Activated T-helper 1 cell treated with anti-CD3 and anti-CD28 coated beads, Interleukin-2, amount 50 U/mL, for 16 hours (primary cell): ENCODE measurements at places on chromosomes 5 and 9.

DNA sequence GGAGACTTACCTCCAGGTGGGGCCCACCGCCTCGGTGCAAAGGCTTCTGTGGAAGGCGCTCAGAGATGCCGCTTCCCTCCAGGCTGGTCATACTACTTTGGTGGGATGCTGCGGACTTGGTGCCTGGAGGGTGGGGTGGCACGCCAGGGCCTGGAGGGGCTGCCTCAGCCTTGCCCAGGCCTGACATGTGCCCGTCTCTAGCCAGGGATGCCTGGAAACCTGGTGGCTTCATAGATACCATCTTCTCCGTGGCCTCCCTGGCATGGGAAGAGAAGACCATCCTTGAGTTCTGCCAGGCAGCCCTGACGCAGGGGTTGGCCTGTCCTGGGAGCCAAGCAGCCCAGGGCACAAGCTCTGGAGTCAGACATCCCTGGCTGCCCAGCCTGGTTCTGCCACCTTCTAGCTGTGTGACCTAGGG is 28.3 kb downstream of the ORM2 start:
- DNase-seq = no peak

GRCh38 chr9:131138676-131139075 is 13.3 kb downstream of the NUP214 start:
- no peak for DNase-seq

DNA sequence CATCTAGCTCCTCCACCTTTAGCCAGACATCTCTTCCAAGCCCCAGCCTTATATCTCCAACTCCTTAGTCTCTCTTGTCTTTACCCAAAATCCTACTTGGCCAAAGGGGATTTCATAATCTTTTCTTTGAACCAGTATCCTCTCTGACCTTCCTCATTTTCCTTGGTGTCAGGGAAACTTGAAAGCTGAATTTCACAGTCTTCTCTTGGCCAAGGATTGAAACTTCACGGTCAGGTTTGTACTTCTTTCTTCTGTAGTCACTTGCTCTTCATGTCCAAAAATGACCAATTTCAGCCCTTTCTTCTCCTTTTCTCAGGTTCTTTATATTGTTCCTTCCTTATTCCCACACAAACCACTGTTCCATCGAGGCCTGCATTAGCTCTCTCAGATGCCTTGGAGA is 473.7 kb upstream of the KLF4 start:
- DNase-seq = no peak

DNA sequence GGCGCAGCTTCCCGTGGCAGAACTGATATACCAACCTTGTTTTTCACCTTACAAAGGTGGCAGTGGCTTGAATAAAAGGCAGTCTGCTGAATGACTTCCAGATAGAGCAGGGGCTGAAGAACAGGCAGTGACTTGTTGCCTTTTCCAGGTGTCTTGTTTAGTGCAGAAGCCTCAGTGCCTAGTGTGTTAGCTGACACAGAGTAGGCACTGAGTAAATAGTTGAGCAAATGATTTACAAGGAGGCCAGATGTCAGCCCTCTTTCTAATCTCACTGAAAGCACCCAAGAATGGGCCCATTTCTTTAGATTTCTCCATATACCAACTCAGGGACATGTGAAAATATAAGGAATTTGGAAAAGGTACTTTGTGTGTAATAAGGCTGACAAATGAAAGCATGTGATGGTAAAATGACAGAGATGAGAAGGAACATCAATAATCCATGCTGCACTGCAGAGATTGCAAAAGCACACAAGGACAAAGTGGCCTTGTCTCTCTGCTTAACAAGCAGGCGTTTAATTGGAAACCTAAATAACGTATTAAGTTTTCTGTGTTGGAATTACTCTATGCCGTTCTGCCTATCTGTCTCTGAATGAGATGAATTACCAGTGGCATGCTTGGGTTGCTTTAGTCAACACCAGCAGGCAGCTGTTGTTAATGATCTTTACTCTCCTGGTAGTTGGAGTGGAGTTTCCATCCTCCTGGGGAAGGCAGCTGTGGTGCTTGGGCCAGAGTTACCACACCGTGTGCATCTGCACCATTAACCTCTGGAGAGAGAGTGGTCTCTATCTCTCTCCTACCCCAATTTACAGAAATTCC is 360.1 kb upstream of the C9orf72 start:
- no peak for DNase-seq

DNA sequence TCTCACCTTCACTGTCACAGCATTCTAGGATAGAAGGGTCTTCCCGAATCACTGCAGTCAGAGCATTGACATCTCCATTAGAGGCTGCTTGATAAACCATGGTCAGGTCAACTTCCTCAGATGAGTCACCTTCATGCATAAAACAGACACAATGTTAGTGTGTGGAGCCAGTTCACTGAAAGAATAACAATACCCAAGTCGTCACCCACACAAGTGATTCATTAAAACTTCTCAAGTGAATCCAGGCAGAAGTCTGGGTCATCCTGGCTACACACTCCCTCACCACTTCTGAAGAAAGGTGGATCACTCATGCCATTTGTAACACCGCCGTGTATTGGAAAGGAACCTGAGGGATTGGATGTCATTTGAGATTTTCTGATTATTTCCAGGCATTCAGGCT is 49.6 kb downstream of the ANKRD55 start:
- no peak for DNase-seq

GRCh38 chr9:137646341-137646740 is 27.5 kb downstream of the EHMT1 start:
- DNase-seq = no peak

GRCh38 chr5:36397901-36398536 is 96.3 kb upstream of the RANBP3L start:
- DNase-seq = no peak

DNA sequence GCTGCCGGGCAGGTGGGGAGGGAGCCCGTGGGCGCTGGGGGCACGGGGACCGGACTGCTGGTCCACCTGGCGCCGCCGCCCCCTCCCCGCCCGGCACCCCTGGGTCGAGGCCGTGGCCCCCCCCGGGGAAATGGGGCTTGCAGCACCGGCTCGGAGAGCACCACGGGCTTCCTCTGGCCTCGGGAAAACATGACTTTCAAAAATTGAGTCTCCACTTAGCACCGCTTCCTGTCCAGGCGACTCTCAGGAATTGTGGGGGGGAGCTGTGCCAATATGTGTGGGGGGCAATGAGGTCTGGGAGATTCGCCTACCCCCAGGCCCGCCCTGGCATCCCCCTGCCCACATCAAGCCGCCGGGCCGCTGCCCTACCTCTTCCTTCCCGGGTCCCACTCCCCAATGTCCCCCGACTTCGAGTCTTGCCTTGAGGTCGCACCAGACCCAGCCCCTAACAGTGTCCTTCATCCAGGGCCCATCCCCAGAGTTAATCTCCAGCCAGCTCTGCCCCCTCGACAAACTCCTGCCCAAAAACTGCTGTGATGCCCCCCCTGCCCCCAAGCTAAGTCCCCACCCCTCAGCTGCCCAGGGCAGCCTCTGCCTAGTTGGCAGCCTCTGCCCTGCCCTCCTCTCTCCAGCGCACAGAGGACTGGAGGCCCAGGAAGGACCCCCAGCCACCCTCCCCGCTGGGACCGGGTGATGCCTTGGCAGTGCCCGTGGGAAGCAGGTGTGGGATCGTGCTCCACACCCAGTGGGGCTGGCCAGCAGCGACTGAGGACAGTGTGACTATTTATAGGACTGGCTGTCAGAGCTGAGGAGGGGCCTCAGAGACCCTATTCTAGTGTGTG is 3.9 kb downstream of the EGFL7 start:
- no peak for DNase-seq

DNA sequence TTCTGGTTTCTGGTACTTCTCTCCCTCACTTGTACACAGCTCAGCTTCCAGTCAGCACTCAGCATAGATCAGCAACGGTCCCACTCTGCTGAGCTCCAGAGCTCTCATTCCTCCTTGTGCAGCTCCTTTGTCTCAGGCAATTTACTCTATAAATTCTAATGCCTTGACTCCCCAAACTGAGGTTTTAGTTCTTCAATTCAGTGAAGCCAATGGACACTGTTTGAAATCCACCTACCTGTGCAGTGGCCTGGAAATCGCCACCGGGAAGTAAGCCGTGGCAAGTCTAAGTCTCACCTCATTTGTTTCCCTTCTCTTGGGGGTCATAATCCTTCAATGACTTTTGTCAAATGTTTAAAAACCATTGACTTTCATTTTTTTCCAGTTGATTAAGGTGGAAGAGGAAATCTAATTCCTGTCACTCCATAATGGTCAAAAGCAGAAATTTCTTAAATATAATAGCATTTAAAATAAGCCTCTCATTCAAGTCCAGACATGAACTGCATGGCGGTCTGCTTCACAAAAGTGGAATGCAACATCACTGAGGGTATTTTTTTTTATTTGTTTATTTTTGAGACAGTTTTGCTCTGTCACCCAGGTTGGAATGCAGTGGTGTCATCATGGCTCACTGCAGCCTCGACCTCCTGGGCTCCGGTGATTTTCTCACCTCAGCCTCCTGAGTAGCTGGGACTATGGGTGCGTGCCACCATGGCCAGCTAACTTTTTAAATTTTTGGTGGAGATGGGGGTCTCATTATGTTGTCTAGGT is 79.6 kb downstream of the C7 start:
- DNase-seq = no peak

DNA sequence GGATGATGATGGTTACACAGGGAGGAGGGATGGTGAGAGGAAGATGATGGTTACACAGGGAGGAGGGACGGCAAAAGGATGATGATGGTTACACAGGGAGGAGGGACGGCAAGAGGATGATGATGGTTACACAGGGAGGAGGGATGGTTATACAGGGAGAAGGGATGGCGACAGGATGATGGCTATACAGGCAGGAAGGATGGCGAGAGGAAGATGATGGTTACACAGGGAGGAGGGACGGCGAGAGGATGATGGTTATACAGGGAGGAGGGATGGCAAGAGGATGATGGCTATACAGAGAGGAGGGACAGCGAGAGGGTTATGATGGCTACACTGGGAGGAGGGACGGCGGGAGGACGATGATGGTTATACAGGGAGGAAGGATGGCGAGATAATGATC is 64.1 kb upstream of the FCN1 start:
- no peak for DNase-seq

DNA sequence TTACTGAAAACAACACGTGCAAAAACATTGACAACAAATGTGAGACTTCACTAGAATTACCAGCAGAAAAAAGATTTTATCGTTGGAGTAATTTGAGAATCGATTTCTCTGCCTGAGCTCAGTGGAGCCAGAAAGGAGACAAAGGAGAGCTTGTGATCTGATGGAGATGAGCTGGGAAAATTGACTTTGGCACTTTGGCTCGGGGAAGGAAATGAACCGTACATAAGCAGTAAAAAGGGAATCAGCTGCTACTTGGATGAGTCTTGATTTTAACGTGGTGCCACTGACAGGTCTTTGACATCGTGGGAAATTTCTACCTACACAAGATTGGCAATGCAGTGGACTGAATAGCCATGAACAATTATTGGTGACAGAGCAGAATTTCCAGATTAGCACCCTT is 244.7 kb upstream of the RPS23 start:
- no peak for DNase-seq

- no peak for DNase-seq
Observed at GRCh38 chr5:147240266-147240985, 5.6 kb downstream of the STK32A start.

DNA sequence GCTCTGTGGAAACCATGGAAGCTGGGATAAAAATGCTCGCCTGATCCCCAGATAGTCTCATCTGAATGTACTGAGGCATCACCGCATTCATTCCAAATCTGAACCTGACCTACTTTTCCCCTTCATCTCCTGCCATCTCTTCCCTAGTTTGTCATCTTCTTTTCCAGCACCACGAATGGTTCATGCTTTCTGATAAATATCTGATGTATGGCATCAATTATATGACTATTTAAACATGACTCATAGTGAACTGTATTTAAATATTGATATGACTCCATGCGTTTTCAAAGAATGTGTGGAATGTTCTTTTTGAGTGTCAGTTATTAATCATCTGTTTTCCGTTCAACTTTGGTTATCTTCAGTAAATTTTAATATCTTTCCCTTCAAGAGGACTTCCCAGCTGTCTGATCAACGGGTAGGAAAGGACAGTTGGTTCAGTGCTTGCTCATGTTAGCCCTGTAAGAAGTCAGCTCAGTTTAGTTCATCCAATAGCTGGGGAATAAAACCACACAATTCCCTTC is 21.1 kb downstream of the BASP1 start:
- DNase-seq = no peak

GRCh38 chr5:140466981-140467742 is 65.5 kb downstream of the ANKHD1 start:
- no peak for DNase-seq

DNA sequence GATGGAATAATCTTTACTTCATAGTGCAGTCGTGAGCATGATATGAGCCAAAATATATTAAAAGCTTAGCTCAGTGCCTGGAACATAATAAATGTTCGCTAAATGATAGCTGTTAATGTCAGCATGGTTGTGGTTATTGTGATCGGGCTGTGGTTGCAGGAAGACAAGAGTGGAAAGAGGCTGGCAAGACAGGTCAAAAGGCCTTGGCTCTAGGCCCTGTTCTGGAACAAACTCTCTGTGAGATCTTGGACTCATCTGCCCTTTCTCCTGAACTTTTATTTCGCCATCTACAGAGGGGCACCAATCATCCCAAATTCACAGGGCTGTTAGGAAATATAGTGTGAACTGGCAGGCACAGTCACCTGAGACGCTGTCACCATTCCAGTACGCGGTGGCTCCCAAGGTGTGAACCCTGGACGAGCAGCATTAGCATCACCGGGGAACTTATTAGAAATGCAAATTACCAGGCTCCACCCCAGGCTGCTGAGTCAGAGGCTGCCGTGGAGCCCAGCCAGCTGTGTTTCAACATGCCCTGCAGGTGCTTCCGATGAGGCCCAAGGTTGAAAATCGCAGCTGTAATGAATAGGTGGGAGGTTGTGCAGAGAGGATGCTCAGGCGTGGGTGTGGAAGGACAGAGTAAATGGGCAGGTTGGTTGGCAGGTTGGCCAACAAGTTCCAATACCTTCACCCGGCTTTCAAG is 50.2 kb upstream of the SAP30L start:
- no peak for DNase-seq

DNA sequence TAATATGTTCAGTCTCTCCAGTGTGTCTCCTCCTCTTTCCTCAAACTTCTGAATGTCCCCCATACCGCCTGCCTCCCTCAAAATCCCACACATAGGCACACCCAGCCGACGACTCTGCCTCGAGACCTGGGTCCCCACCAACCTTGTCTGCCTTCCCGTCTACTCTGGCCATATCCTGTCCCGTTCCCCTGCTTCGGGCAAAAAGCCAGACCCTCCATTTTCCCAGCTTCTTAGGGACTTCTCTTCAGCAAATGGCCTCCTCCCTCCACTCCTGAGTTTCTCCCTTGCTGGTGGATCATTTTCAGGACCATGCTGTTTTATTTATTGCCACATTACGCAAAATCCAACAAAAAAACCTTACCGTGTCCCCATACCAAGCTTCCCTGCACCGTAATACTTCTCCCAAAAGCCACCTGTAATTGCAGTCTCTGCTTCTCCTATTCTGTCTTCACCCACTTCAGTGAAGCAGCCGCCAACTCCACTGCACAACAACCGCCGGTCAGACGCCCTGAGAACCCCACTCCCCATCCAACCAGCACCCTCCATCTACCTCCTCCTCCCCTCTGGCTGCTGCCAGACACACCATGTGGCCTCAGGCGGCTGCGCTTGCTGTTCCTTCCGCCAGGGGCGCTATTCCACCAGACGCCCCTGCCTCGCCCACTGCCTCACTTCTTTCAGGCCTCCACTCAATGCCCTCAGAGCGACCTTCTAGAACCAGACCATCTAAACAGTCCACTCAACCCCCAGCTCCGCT is 117.0 kb downstream of the TRPM6 start:
- DNase-seq = peak; percentile 9
